ENCODE measurements at places on chromosomes 3 and 15. TPM values are rescaled to one million over a fixed set of nuclear protein-coding genes. Genes with fewer than 3 reads are reported as not detected.

GRCh38 chr15:68316061-68316804 is 38.7 kb downstream of the FEM1B start:
- DNase-seq = peak; percentile 25

The ARHGAP31 gene
- total RNA-seq = 27.8 TPM

DNA sequence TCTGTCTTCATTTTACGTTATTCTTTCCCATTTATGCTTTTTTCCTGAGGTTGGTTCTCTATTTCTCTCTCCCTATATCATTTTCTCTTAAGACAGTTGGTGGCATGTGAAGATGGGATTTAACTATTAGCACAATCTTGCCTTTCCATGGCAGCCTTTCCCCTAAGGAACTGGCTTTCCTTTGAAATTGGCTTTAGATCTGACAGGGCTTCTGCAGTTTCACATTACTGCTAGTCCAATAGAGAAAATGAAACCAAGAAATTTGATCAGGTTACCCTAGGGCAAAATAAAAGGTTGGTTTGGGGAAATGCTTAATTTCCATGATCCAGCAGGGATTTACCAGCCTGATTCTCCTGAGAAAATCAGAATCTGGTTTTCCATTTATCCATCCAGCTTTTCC is 22.7 kb upstream of the CHL1 start:
- no peak for DNase-seq

The CA12 gene
- total RNA-seq = 3.6 TPM

DNA sequence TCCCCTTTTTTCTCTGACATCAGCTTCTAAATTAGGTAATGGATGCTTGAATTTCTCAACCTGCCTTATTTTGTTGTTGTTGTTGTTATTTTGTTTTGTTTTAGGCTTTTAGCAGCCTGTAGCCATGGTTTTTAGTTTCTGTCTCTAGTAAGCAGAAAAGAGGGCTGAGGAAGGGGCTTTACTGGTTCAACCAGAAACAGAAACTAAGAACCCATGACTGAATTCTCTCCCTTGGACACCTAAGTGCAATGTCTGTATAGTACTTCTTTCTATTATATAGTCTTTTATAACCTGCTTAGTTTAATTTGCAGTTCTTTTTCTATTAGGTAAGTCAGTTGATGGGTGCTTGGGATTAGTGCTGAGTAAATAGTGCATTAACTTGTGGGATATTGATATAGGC is 129.0 kb downstream of the BBX start:
- DNase-seq = no peak

DNA sequence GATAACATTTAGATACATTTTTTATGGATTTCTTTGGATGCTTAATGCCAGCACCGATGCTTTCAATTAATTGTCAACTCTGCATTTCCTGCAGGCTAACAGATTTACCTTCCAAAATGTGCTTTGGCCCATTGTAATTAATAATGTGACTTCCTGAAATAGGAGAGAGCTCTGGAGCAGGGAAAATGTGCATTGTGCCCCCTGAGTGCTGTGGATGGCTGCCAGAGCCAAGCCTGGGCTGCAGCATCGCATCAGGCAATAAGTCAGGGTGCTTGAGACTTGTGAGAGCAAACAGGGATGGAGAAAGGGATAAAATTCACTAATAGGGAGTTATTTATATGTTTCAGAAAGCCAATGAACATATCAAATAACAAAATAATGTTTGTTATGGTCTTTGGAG is 133.8 kb downstream of the MOBP start:
- no peak for DNase-seq
